CD4-positive, alpha-beta T cell treated with Interleukin-6 at 100 ng/mL for 8 hours (primary cell): ENCODE measurements at places on chromosomes 12 and 14.

- DNase-seq, result no peak
Observed at GRCh38 chr12:113463746-113464451, 7.8 kb downstream of the LHX5 start.

DNA sequence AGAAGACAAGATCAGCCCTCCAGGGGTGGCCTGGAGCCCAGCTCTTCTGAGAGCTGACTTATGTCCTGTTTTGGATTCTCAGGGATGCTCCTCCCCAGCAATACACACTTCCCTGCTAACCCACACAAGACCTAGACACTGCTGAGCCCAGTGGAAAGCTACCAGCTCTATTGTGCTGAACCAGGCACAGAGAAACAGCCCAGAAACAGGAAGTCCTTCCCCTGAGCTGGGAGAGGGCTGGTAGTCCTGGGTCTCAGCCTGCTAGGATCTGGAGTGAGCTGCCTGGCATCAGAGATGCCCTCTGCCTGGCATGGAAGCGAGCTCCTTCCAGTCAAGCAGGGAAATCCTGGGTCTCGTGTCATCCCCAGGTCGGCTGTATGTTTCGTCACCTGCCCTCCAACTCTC lies 1.2 kb upstream of the LAG3 start:
- DNase-seq, result no peak

GRCh38 chr12:9361879-9362326 lies 153.7 kb upstream of the PZP start:
- no peak for DNase-seq

DNA sequence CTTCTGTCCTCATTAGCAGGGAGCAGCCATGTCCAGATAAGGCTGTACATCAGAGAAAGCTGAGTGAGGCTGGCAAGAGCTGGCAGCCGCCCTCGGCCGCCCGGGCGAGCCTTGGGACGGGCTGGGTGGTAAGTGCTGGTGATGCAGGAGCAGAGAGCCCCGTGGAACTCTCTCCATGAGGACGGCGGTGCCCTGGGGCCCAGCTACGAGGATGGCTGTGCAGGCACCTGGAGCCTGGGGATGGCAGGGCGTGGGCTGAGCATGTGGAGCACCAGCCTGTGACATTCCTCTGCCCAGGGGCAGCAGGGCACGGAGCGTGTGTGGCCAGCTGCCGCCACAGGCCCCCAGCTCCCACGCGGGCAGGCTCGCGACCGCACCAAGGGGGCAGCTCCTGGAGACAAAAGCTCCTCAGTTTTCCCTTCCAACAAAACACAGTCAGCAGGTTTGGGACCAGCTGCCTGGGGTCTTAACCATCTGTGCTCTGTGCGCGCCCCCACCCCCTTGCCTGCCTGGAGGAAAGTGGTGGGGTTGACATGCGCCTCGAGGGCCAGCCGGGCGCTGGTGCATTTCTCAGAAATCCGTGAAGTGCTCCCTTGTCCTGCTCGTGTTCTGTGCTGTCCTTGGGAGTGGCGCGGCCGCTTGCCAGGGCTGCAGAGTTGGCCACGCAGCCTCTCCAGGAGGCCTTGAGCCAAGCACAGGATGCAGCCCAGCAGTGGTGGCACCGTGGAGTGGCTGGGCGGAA lies 21.4 kb downstream of the PACS2 start:
- DNase-seq, result no peak

DNA sequence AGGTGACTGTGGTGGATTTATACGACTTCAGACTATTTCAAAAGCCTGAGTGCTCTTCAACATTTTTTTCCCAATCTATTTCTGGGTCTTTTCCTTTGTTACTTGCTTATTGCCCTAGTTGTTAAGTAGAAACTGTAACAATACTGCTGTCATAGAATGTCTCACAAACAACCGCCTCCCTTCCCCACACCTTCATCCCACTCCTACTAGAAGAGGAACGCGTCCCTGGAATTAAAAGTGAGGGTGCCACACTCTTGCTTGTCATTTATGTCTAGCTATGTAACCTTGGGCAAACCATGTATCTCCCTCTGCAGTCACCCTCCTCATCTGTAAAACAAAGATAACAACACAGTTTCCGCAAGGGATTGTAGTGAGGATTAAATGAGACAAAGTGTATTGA lies 8.6 kb downstream of the BRAP start:
- no peak for DNase-seq

DNA sequence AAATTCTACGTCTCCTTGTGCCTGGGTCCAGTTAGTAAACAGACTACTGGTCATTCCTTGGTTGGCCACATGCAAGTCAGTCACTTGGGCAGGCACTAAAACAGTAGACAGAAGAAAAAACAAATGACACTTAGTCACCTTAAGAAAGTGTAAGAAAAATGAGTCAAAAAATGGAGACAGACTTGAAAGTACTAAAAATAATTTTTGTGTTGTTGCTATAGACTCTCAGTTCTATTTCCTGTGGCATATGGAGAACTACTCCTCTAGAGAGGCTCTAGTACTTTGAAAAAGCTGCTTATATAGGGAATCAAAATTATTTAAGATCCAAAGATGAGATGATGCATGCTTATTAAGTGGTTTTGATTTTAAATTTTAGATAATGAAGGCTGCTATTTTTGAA lies 56.0 kb downstream of the PTPRB start:
- no peak for DNase-seq

GRCh38 chr12:109359131-109359690 lies 11.5 kb downstream of the MYO1H start:
- no peak for DNase-seq

GRCh38 chr12:111068290-111068689 lies 147.9 kb upstream of the MYL2 start:
- DNase-seq, result peak; percentile 23

GRCh38 chr12:50528800-50529199 lies 24.0 kb downstream of the DIP2B start:
- DNase-seq, result no peak

GRCh38 chr12:19850346-19851065 lies 411.2 kb downstream of the AEBP2 start:
- DNase-seq, result no peak

- DNase-seq, result no peak
Observed at GRCh38 chr12:42921741-42922504, 332.4 kb upstream of the PRICKLE1 start.

- no peak for DNase-seq
Observed at GRCh38 chr12:15880721-15881120, 1.5 kb upstream of the STRAP start.

DNA sequence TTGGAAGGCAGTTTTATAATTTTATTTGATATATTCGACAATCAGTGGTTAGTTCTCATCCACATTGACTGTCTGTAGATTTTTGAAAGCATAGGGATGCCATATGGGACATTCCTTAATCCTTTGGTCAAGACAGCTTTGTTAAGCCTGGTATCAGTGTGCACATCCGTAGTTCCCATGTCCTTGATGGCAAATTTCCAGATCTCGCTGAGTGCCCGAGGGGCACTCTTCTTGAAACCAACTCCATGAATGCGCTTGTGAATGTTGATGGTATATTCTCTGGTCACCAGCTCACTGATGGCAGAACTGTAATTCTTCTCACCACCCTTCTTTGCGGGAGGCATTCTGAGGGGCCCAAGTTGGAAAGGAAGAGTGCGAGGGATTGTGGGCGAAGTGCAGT lies 6.1 kb upstream of the DENND5B start:
- DNase-seq, result no peak

- DNase-seq, result peak; percentile 29
Observed at GRCh38 chr12:52213564-52214420, 19.3 kb upstream of the KRT7 start.

GRCh38 chr14:61288720-61289119 lies 7.6 kb upstream of the TMEM30B start:
- no peak for DNase-seq

GRCh38 chr14:68979021-68979721 lies at the start of gene ACTN1:
ACTN1 (minus strand) TSS chr14:68979302; CDS start chr14:68979056, 246 bp downstream.
- DNase-seq, result peak; percentile 64

- DNase-seq, result no peak
Observed at GRCh38 chr14:71163842-71164629, 256.8 kb downstream of the PCNX1 start.

DNA sequence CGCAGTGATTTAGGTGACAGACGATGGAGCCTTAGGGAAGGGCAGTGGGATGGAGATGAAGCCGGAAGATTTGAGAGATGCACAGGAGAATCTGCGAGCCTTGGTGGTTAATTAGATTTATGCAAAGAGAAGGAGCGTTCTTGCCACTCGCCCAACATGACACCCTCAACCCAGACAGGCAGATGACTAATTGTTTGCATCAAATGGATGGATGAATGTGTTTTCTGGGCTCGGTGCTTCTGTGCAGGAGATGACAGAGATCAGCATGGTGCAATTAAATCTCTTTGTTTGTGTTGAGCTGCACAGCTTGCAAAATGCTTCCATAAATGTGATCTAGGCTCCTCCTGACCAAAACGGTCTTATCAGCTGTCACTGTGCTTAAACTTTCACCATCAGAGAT lies 202.3 kb upstream of the PRMT8 start:
- no peak for DNase-seq

DNA sequence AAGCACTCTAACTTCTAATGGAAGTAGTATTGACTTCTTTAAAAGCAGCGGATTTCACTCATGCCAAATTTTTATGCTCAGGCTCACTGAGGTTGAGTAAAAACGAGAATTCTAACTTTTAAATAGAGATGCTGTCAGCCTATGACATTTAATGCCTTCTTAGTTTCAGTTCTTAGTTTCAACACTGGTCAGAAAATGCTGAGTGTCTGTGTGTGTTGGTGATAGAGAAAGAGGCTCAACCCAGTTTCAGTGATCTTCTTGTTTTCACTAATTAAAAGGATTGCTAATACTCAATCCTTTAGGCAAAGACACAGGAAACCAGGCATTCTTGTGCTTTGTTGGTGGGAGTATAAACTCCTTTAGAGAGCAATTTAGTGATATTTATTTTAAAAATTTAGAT lies 31.0 kb downstream of the PEBP1 start:
- DNase-seq, result no peak

- no peak for DNase-seq
Observed at GRCh38 chr12:99200711-99201384, 446.7 kb upstream of the GARIN6 start.

DNA sequence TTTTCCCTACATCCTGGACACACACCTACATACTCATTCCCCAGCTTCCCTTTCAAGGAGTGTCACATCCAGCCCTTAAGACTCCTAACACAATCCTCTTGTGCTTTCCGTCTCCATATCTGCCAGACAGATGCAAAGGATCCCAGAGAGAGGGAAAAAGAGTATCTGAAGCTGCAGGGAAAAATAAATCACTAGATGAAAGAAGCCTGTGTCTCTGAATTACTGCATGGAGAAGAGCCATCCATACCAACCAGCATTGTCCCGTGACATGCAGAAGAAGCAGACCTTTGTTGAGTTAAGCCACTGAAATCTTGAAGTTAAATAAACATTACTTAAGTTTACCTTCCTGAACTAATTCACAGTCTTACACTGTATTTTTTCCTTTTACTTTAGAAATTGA lies 54.6 kb downstream of the GTF2A1 start:
- DNase-seq, result no peak

DNA sequence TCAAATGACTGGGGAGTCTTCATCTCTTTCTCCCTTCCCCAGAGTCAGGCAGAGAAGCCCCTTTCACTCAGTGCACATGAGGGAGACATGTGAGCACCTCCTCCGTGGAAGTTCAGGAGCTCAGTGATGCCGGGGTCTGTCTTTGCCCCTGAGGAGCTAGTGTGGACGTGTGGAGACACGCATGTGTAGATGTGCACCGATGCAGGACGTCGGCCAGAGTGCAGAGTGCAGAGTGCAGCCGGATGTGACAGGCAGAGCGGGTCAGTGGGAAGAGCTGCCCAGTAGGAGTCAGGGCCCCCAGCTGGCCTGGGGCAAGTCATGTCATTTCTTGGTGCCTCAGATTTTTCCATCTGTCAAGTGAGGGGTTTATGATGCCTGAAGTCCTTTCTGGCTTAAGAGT lies 20.7 kb downstream of the TSPAN9 start:
- DNase-seq, result no peak

- no peak for DNase-seq
Observed at GRCh38 chr14:88535149-88535548, 19.7 kb downstream of the PTPN21 start.

- peak; percentile 46 for DNase-seq
Observed at GRCh38 chr14:91138511-91139359, 24.9 kb downstream of the DGLUCY start.

DNA sequence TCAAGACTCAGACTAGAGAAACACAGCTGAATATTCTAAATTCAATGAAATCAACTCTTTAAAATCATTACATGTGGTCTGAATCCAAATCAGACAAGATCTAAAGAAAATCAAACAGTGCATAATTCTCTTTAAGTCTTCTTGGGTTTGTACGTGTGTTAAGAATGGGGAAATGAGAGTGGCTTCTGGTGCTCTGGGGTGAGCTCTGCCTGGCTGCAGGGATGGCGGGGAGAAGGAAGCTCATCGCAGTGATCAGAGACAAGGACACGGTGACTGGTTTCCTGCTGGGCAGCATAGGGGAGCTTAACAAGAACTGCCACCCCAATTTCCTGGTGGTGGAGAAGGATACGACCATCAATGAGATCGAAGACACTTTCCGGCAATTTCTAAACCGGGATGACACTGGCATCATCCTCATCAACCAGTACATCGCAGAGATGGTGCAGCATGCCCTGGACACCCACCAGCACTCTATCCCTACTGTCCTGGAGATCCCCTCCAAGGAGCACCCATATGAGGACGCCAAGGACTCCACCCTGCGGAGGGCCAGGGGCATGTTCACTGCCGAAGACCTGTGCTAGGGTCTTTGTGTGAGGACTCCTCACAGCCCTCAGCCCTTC lies 20.9 kb downstream of the SENP1 start:
- DNase-seq, result no peak

- peak; percentile 45 for DNase-seq
Observed at GRCh38 chr14:64444984-64445845, 20.1 kb upstream of the AKAP5 start.

GRCh38 chr12:102888511-102888910 lies 28.5 kb downstream of the PAH start:
- DNase-seq, result no peak

- DNase-seq, result no peak
Observed at GRCh38 chr14:35492569-35493014, 41.4 kb upstream of the INSM2 start.

DNA sequence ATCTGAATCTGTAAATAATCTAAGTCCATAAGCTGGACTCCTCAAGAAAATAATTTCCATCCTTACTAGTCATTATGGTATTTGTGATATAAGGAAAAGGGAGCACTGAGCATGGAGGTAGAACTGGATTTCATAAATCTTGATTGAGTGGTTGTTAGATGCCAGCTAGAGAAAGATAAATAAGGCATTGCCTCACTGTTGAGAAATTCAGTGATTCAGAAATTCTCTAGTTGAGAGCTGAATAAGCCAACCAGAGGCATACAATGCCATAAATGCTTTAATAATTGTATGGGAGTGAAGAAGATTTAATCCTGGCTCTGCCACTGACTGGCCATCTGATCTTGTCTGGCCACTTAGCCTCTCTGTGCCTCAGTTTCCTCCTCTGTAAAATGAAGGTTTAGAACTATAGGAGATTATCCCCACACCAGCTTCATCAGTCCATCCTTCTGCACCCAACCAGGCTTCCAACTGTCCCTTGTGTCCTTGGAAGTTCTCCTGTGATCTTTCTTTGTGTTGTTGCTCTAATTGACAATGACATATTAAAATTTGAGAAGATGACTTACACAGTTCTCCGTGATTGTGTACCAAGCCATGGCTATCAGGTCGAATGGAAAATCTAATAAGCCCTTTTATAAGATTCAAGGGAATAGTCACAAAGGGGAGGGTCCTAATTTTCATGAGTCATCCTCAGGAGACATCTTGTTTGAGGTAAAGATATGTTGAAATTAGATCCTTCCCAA lies 394.3 kb downstream of the EGLN3 start:
- no peak for DNase-seq
